ENCODE measurements at places on chromosomes 16 and 17. TPM values are rescaled to one million over a fixed set of nuclear protein-coding genes. Genes with fewer than 3 reads are reported as not detected.

The ZNF652 gene
- total RNA-seq, result 4.3 TPM

The KCNJ16 gene
- not detected for total RNA-seq

The DCXR gene
- 145 TPM for total RNA-seq

The DPEP1 gene
- total RNA-seq, result not detected

The SALL1 gene
- not detected for total RNA-seq

The ARL5C gene
- 0.07 TPM for total RNA-seq

The MMP28 gene
- total RNA-seq, result not detected

The EVPLL gene
- total RNA-seq, result not detected

The PITPNC1 gene
- 11.2 TPM for total RNA-seq

The CD300C gene
- not detected for total RNA-seq

The ATP6V0C gene
- 114 TPM for total RNA-seq

The CCDC102A gene
- total RNA-seq, result 6.3 TPM

The CEP112 gene
- total RNA-seq, result 1.1 TPM

The SRL gene
- not detected for total RNA-seq

The C1QL1 gene
- total RNA-seq, result 0.41 TPM

The PGAP3 gene
- 14.0 TPM for total RNA-seq

The CES3 gene
- total RNA-seq, result 10.6 TPM

The KRT222 gene
- not detected for total RNA-seq

The MYH1 gene
- total RNA-seq, result not detected

The ADAD2 gene
- total RNA-seq, result not detected

The RPH3AL gene
- 3.2 TPM for total RNA-seq

The CTRB2 gene
- total RNA-seq, result not detected

The STH gene
- total RNA-seq, result not detected

The SLC13A2 gene
- total RNA-seq, result not detected
